ENCODE measurements at places on chromosomes 5 and 9.

DNA sequence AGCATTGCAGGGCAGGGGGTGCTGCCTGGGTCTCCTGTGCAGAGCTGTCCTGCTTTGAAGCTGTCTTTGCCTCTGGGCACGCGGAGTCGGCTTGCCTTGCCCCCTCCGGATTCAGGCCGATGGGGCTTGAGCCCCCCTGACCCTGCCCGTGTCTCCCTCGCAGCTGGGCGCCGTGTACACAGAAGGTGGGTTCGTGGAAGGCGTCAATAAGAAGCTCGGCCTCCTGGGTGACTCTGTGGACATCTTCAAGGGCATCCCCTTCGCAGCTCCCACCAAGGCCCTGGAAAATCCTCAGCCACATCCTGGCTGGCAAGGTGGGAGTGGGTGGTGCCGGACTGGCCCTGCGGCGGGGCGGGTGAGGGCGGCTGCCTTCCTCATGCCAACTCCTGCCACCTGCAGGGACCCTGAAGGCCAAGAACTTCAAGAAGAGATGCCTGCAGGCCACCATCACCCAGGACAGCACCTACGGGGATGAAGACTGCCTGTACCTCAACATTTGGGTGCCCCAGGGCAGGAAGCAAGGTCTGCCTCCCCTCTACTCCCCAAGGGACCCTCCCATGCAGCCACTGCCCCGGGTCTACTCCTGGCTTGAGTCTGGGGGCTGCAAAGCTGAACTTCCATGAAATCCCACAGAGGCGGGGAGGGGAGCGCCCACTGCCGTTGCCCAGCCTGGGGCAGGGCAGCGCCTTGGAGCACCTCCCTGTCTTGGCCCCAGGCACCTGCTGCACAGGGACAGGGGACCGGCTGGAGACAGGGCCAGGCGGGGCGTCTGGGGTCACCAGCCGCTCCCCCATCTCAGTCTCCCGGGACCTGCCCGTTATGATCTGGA lies 2.7 kb downstream of the CEL start:
- no peak for DNase-seq

DNA sequence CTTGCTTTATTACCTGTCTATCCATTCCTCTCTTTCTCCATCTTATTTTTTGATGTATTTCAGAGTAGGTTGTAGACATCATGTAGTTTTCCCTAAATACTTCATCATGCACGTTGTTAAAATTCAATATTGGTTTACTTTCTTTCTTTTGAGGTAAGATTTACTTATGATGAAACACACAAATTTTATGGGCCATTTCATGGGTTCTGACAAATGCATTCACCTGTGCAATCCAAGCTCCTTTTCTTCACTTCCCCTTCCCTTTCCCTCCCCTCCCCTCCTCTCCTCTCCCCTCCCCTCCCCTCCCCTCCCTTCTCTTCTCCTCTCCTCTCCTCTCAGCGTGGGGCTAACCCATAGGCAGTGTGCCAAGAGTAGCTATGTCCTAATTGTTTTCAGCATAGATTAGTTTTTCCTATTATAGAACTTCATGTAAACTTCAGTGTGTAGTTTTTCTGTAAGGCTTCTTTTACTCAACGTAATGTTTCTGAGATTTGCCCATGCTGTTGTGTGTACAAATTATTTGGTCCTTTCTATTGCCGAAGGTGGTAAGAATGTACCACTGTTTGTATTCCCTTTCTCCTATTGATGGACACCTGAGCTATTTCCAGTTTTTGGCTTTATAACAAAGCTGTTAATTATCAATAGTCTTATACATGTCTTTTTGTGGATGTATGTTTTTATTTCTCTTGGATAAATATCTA lies 92.9 kb upstream of the CLINT1 start:
- DNase-seq = no peak

GRCh38 chr5:32031089-32031488 lies 143.0 kb downstream of the GOLPH3 start:
- DNase-seq = no peak

DNA sequence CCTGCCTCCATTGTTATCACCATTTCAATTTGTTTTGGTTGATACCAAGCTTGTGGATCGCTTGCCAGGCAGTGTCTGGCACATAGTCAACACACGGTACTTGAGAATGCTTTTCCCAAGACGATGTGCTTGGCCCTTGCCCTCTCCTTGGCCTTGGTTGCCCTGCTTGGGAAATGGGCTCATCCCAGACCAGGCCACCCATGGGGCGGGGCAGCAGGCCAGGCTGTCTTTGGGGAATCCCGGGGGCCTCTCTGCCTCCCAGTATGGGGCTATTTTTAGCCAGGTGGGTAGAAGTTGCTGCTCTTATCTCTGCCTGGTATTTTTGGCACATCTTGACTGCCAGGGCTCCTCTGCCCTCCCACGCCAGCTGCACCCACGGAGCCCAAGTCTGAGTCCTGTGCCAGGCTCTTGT lies 49.9 kb downstream of the LMX1B start:
- DNase-seq = peak; percentile 68

- DNase-seq = no peak
Observed at GRCh38 chr9:96484521-96484931, 34.6 kb downstream of the HABP4 start.

- no peak for DNase-seq
Observed at GRCh38 chr5:137372773-137373160, 126.4 kb downstream of the SPOCK1 start.
